HepG2 (cell line): ENCODE measurements at places on chromosomes 1 and 21. TPM values are rescaled to one million over a fixed set of nuclear protein-coding genes. Genes with fewer than 3 reads are reported as not detected.

KIF14 gene
- 11.2 and 17.5 TPM in 2 replicates for total RNA-seq

CCDC30 gene
- total RNA-seq: 0.77 and 1.2 TPM in 2 replicates

AMY1B gene
- not detected in 2 replicates for total RNA-seq

NR5A2 gene
- 2.8 and 2.9 TPM in 2 replicates for total RNA-seq

DCAF6 gene
- total RNA-seq: 24.7 and 26.9 TPM in 2 replicates

SIPA1L2 gene
- 0.03 TPM in 1 of 2 replicates, not detected in the other for total RNA-seq

OR14K1 gene
- not detected in 2 replicates for total RNA-seq

STUM gene
- total RNA-seq: not detected in 2 replicates

ADAM30 gene
- not detected in 2 replicates for total RNA-seq

TMEM269 gene
- total RNA-seq: 0.15 and 0.24 TPM in 2 replicates

VANGL1 gene
- total RNA-seq: 5.9 and 9.4 TPM in 2 replicates

CGN gene
- 0.24 and 0.75 TPM in 2 replicates for total RNA-seq

BSND gene
- total RNA-seq: not detected in 2 replicates
